ENCODE measurements at places on chromosomes 4 and X. TPM values are rescaled to one million over a fixed set of nuclear protein-coding genes. Genes with fewer than 3 reads are reported as not detected.

DNA sequence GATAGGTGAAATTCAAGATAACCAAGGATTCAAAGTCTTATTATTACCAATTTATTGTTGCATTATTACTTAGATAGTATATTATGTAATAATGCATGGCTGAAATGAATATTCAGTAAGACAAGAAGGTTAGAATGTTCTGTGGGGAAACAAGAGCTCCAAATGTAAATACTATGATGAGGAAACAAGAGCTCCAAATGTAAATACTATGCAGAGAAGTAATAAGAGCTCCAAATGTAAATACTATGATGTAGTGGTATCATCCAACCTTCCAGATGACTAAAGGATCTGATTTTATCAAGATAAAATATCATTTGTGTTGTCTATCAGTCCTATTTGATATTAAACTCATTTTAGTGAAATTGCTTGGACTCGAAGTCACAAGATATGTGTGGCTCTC is 82.2 kb upstream of the PCDH18 start:
- H3K27ac ChIP-seq = no peak overlapping the region
- H3K4me3 ChIP-seq = no peak overlapping the region
- DNase-seq = no peak
- H3K27me3 ChIP-seq = no peaks in the 10 kb centered on the region
- H3K4me1 ChIP-seq = no peaks in the 10 kb centered on the region
- H3K36me3 ChIP-seq = no peaks in the 10 kb centered on the region

DNA sequence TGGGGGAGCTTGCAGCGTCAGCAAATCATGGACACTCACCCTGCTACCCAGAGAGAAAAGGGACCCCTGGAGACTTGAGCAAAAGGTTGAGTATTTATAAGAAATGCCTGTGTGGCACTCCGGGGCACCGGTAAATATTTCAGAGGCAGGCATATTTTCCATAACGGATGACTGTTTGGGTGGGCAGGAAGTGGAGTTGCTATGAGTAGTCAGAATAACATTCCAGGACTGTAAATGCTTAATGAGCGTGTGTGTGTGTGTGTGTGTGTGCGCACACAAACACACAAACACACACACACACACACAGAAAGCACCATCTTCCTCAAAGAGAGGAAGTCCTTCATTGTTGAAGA is 74.6 kb downstream of the MXRA5 start:
- no peak overlapping the region for H3K4me3 ChIP-seq
- no peaks in the 10 kb centered on the region for H3K4me1 ChIP-seq
- H3K36me3 ChIP-seq = no peaks in the 10 kb centered on the region
- DNase-seq = no peak
- no peak overlapping the region for H3K27ac ChIP-seq

GRCh38 chrX:848386-848785 is 217.8 kb downstream of the SHOX start:
- H3K36me3 ChIP-seq = no peaks in the 10 kb centered on the region
- H3K27me3 ChIP-seq = no peaks in the 10 kb centered on the region
- no peaks in the 10 kb centered on the region for H3K4me1 ChIP-seq
- H3K4me3 ChIP-seq = no peak overlapping the region
- DNase-seq = no peak

DNA sequence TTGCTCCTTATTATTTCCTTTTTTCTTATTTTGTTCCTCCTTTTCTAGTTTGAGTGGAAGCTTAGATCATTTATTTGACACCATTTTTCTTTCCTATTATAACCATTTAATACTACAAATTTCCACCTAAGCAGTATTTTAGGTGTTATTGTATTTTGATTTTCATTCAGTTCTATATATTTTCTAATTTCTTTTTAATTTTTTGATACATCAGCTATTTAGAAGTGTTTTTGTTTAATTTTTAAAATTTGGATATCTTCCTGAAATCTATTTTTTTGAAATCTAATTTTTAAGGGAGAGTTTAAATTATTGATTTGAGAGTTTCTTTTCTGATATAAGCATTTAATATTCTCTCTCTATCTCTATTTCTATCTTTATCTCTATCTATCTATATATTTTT is 108.1 kb downstream of the LARP1B start:
- no peaks in the 10 kb centered on the region for H3K27me3 ChIP-seq
- H3K4me1 ChIP-seq = no peaks in the 10 kb centered on the region
- no peak overlapping the region for H3K27ac ChIP-seq
- no peaks in the 10 kb centered on the region for H3K36me3 ChIP-seq
- no peak for DNase-seq

DNA sequence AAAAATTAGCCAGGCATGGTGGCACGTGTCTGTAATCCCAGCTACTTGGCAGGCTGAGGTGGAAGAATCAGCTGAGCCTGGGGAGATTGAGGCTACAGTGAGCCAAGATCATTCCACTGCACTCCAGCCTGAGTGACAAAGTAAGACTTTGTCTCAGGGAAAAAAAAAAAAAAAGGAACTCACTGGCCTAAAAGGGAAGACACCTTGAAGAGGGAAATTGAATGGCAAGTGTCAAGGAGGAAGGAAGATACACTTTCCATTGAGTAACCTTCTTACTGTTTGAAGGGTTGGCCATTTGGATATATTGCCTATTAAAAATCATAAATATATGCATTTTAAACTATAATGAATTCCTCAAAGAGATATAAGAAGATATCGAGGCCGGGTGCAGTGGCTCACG is 147.5 kb upstream of the FAM241A start:
- H3K36me3 ChIP-seq = no peaks in the 10 kb centered on the region
- H3K4me1 ChIP-seq = no peaks in the 10 kb centered on the region
- no peaks in the 10 kb centered on the region for H3K27me3 ChIP-seq

TRO gene
- total RNA-seq = 1.8 TPM

DNA sequence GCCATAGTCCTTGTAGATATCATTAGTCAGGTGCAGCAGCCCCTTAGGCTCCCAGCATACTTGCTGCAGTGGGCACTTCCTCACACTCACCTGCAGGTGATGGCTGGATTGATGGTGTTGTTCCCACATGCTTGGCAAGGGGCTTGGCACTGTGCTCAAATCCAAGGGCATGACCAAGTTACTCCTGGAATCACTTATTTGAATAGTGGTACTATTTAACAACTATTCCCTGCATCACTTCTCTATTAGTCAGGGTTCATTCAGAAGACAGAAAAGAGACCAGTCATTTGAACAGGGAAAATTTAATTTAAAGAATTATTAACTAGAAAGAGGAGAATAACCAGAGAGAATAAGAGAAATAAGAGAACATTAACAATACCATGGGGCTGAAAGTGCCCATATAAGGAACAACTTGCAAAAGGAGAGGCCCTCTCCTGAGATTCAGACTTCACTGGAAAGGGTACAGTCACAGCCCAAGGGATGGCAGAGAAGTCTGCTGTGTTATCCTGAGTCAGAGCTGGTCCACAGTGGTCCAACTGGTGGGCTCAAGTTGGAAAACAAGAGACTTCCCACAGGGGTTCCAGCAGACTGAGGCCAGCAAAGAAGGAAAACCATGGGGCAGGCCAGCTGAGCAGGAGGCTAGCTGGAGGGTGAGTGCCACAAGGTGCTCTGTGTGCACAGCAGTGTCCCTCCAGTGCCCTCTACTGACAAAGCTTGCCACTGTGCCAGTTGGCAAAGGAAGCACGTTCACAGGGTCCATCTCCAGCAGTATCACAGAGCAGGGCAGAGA is 9.8 kb downstream of the SPP1 start:
- H3K4me1 ChIP-seq = no peaks in the 10 kb centered on the region
- H3K36me3 ChIP-seq = no peaks in the 10 kb centered on the region
- no peak overlapping the region for H3K4me3 ChIP-seq
- H3K27me3 ChIP-seq = no peaks in the 10 kb centered on the region

HPGDS gene
- 0.83 TPM for total RNA-seq

DNA sequence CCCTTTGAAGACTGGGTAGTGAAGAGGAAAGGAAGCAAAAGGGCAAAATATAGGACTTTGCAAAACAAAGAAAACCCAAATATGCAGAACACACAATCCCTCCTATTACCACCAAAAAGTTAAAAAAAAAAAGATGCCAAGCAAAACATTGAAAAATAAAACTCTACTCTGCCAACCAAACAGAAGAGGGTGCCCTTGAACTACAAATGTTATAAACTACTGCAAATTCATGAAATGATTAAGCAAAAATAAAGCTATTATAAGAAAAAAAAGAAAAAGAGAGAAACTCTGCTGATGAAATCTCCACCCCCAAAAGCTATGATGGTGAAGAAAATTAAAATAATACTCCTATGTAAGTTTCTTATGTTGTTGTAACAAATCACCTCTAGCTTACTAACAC is 168.5 kb upstream of the STK26 start:
- no peak overlapping the region for H3K27ac ChIP-seq
- H3K4me1 ChIP-seq = no peaks in the 10 kb centered on the region
- no peaks in the 10 kb centered on the region for H3K36me3 ChIP-seq
- no peak overlapping the region for H3K4me3 ChIP-seq
- no peaks in the 10 kb centered on the region for H3K27me3 ChIP-seq
- DNase-seq = no peak

GRCh38 chrX:134633832-134634231 is 24.4 kb downstream of the PLAC1 start:
- no peak overlapping the region for H3K27ac ChIP-seq
- H3K36me3 ChIP-seq = no peaks in the 10 kb centered on the region
- DNase-seq = no peak
- no peak overlapping the region for H3K4me3 ChIP-seq
- H3K4me1 ChIP-seq = no peaks in the 10 kb centered on the region
- no peaks in the 10 kb centered on the region for H3K27me3 ChIP-seq

AMTN gene
- total RNA-seq = not detected

GRCh38 chr4:81319657-81320056 is 104.6 kb upstream of the PRKG2 start:
- no peak overlapping the region for H3K27ac ChIP-seq
- H3K4me1 ChIP-seq = peaks cover 9% of the 10 kb centered on the region
- no peaks in the 10 kb centered on the region for H3K36me3 ChIP-seq

H2BW2 gene
- not detected for total RNA-seq

- no peak overlapping the region for H3K27ac ChIP-seq
- no peaks in the 10 kb centered on the region for H3K27me3 ChIP-seq
- H3K4me1 ChIP-seq = no peaks in the 10 kb centered on the region
- no peak for DNase-seq
Measured at GRCh38 chr4:141731481-141731880, 95.1 kb downstream of the IL15 start.

PPARGC1A gene
- total RNA-seq = 96.3 TPM

DNA sequence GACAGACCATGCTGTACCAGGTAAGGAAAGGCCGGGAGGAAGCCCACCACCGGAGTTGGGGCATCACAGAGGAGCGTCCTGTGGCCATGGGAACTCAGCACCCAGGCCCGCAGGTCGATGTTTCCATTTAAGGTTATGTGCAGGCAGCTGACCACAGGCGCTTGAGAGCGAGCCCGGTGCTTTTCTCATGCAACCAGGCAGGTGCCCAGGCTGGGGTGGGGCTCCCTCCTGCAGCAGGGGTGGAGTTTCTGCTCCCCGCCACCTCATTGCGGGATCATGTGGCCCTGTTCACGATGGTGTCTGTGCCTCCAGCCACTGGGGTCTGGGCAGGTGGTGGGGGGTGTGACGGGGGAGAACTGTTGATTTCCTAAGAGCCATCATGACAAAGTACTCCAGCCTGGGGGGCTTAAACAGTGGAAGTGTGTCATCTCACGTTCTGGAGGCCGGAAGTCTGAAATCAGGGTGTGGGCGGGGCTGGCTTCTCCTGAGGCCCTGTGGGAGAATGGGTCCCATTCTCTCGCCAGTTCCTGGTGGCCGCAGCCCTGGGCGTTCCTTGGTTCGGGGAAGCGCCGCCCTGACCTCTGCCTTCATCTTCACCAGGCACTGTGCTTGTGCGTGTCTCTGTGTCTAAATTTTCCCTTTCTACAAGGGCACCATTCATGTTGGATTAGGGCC is 60.9 kb downstream of the CPZ start:
- no peak overlapping the region for H3K4me3 ChIP-seq
- H3K27ac ChIP-seq = no peak overlapping the region
- H3K4me1 ChIP-seq = no peaks in the 10 kb centered on the region

GRCh38 chr4:24003926-24004325 is 114.1 kb upstream of the PPARGC1A start:
- no peak overlapping the region for H3K27ac ChIP-seq
- H3K4me1 ChIP-seq = no peaks in the 10 kb centered on the region
- H3K36me3 ChIP-seq = no peaks in the 10 kb centered on the region
- no peak overlapping the region for H3K4me3 ChIP-seq

CXXC4 gene
- 5.0 TPM for total RNA-seq

YIPF7 gene
- total RNA-seq = 0.79 TPM

MAML3 gene
- total RNA-seq = 2.4 TPM

FRMPD4 gene
- total RNA-seq = 4.2 TPM

- H3K4me3 ChIP-seq = no peak overlapping the region
- no peaks in the 10 kb centered on the region for H3K36me3 ChIP-seq
- no peak for DNase-seq
- no peak overlapping the region for H3K27ac ChIP-seq
- no peaks in the 10 kb centered on the region for H3K4me1 ChIP-seq
Measured at GRCh38 chr4:62835631-62836030, 1573.6 kb downstream of the TECRL start.

RNF175 gene
- total RNA-seq = not detected

DNA sequence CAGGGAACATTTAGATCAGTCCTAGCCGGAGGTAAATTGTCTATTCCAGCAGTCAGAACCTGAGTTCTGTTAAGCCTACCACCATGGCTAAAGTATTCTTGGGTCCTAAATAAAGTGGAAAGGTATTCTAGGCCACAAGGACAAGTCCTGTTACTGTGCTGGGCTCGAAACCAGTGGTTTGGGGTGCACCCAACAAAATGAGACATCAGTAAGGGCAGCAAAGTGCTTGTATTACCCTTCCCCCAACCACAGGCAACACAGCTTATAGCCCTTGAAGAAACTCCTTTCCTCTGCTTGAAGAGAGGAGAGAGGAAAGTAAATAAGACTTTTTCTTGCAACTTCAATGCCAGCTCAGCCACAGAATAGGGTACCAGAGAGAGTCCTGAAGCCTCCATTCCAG is 1345.6 kb downstream of the PCDH18 start:
- H3K36me3 ChIP-seq = no peaks in the 10 kb centered on the region
- H3K27me3 ChIP-seq = no peaks in the 10 kb centered on the region
- H3K4me1 ChIP-seq = no peaks in the 10 kb centered on the region
- H3K4me3 ChIP-seq = no peak overlapping the region

GRCh38 chr4:76153356-76153755 is 5.2 kb upstream of the NUP54 start:
- H3K4me1 ChIP-seq = peaks cover 11% of the 10 kb centered on the region
- no peaks in the 10 kb centered on the region for H3K36me3 ChIP-seq
- no peak overlapping the region for H3K27ac ChIP-seq
- H3K27me3 ChIP-seq = no peaks in the 10 kb centered on the region

DNA sequence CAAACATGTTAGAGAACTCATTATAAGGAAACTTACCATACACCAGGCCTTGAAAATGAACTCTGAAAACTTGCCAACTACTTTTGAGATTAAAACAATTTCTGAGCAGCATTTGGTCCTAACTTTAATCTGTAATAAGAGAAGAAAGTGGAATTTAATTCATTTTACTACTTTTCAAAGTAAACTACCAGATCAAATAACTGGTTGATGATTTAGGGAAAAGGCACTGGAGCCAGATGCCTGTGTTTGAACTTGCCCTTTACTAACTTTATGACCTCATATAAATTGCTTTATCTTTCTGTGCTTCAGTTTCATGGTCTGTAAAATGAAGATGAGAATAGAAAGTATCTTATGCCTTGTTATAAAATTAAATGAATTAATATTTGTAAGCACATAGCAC is 159.9 kb upstream of the PCDH18 start:
- no peak overlapping the region for H3K27ac ChIP-seq
- no peaks in the 10 kb centered on the region for H3K4me1 ChIP-seq
- H3K36me3 ChIP-seq = no peaks in the 10 kb centered on the region
- DNase-seq = no peak
- H3K27me3 ChIP-seq = no peaks in the 10 kb centered on the region
- no peak overlapping the region for H3K4me3 ChIP-seq

GRCh38 chrX:113297437-113297836 is 456.8 kb upstream of the AMOT start:
- no peaks in the 10 kb centered on the region for H3K4me1 ChIP-seq
- no peaks in the 10 kb centered on the region for H3K27me3 ChIP-seq
- H3K27ac ChIP-seq = no peak overlapping the region
- H3K4me3 ChIP-seq = no peak overlapping the region
- H3K36me3 ChIP-seq = no peaks in the 10 kb centered on the region
- no peak for DNase-seq

Measured in heart left ventricle (tissue), 16 donors.